ENCODE measurements at places on chromosomes 1 and 21. TPM values are rescaled to one million over a fixed set of nuclear protein-coding genes. Genes with fewer than 3 reads are reported as not detected.

DNA sequence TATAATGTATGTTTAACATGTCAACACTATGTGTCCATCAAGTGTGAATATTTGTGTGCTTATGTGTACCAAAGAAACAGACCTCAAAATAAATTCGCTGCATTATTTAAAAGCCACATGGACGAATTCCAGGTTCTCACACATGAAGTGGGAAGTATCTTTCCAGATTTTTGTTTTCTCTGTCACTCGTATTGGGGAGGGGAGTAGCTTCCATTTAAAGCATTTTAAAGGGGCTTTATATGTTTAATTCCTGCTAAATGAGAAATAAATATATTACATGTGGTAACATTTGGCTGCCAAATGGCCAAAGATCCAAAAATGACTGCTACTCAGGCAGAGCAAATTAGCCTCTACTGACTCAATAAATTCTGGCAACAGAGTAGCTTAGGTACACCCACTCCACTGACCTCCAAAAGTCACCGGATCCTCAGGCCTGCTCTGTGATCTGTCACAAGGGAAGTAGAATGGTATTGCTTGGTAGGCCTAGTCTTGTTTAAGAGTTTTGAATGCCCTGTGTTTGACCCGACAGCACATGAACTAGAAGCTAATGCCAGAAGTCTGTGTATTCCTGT is 178.1 kb downstream of the ZP4 start:
- peak; percentile 47 for DNase-seq

GRCh38 chr1:94234615-94235014 is 2.8 kb downstream of the ARHGAP29 start:
- no peak for DNase-seq

DNA sequence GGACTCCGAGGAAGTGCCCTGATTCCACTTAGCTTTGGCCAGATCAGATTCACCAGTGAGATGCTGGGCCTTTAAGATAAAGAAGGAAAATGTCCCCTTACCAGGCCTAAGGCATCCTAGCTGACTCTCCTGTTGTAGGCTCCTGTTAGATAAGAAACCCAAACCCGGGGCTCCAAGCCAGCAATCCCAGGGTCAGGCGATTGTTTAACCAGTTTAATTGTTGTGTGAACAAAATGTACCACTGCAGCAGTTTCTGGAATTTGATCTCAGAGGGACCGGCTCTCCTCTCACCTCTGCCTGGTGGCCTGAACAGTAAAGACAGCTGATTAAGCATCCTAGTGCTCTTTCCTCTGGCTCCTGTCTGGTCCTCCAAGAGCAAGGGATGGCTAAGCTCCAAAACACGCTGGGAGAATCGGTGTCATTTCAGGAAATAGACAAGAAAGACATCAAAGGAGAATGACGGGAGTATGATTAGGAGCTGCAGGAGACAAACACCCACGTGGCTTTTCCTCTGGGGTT is 9.3 kb upstream of the KLHDC8A start:
- DNase-seq = no peak

DNA sequence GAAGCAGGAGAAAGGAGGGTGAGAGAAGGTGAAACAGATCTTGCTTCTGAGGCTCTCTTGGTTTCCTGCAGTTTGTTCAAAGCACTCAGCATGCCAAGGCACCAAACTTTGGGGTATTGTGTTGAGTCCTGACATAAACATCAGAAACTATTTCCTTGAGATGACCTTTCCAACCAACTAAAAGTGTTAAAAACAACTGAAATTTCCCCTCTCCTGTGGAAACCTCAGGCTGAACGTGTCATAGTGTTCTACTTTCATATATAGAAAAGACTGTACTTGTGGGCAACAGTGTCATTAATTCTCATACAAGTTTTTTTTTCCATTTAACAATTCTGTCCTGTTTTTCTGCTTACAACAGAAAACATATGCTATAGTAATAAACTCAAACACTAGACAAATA is 6.3 kb upstream of the LYST start:
- DNase-seq = no peak

GRCh38 chr1:17033481-17033880 is 20.4 kb downstream of the SDHB start:
- no peak for DNase-seq

GRCh38 chr1:146051452-146051851 is 29.9 kb upstream of the HJV start:
- DNase-seq = no peak

GRCh38 chr1:111758373-111758772 is 2.7 kb downstream of the DDX20 start:
- no peak for DNase-seq

DNA sequence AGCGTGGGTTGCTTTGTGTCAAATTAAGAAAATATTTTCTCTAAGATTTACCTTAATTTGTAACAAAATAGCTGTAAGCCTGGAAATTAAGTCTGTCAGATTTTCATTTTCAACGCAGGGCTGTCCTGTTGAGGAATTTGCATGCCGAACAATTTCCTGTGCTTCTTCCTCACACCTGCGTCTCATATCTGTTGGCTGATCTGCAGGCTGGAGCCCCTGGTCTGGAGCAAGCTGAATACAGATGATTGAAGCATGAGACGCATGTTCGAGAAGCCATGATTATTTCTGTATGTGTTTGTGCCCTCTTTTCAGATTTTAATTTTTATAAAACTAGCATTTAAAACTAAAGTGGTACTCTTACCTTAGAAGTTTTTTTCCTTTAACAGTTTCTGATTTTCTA is 9.8 kb downstream of the MIXL1 start:
- DNase-seq = no peak

- no peak for DNase-seq
These were observed 6.6 kb upstream of the TTC22 start for GRCh38 chr1:54807756-54808155.

DNA sequence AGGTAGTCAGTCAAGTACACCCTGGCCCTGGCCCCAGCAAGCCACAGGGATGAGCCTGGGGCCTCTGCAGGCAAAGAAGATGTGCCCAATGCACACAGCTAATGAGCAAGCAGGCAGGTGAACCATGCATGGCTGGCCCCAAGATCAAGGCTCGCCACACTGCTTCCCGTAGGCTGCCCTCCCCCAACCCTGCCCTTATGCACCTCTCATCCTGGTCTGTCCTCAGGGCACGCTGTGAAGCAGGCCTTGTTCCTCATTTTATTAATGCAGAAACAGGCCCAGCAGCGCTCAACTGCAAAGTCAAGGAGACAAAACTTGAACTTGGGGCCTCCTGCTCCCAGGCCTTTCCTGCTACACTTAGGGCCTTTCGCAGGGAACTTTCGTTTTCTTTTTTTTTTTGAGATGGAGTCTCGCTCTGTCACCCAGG is 35.6 kb upstream of the ID3 start:
- no peak for DNase-seq

DNA sequence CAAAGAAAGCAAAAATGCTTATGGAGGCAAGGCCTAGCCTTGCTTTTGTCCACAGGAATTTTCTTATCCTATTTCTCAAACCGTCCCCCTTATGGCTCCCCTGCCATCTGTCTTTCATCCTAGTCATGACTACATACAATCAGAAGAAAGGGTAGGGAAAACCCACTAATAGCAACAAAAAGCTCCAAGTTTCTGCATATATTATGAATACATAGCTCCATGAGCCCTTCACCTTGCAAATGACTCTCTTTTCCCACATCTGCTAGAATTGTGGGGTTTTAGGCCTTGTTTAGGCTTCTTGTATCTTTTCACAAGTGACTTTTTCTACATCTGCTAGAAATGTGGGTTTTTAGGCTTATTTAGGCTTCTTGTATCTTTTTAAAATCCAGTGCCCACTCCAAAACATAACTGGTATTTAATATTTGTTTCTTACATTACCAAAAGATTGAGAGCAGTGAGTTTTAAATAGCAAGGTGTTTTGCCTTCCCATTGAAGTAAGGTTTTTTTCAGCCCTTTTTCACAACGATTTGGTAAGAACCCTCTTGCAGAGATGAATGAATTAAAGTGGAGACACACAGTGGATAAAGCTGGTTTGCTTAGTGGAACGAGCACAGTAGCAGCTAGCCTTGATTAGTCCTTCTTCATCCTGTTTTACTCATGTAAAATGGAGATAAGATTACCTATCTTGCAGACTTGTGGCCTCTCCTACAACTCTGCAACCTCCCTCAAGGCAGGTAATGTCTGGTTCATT is 4.4 kb downstream of the GADD45A start:
- no peak for DNase-seq

DNA sequence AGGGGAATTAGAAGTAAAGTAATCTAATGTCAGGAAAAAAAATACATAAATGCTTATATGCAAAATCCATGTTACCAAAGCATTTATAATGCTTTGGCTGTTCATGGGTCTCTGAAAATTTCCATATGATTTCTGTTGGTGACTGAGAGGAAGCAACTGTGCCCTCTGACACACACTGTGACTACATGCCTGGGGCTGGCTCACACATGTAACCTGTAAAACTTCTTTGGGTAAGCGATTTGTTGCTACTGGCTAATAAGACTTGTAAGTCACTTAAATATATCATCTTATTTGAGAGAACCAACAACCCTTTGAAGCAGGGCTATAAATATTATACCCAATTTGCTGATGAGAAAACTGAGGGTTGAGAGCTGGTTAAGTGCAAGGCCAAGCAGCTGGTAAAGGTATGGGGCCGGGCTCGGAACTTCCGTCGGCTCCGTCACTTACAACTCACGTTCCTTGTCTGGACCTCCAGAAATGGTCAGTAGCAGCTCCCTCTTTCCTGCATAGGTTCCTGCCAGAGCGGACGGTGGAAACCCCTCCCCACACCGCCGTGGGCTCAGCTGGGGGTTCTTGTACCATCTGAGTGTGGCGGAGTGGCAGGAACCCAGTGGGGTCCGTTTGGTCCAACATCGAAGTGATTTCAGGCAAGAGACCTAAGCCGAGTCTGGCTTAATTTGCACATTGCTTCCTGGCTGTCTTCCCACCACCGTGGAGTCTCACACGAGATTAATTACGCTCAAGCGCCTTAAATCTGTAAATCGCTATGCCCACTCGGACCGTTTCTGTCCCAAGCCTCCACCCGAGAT is 714 bp downstream of the DFFA start:
- no peak for DNase-seq

IFI44 gene
- polyA plus RNA-seq = 18.3 TPM

KIRREL1 gene
- polyA plus RNA-seq = 27.6 TPM

DNM3 gene
- 3.1 TPM for polyA plus RNA-seq

SERPINC1 gene
- 0.37 TPM for polyA plus RNA-seq
